ENCODE measurements at places on chromosomes 5 and 9.

DNA sequence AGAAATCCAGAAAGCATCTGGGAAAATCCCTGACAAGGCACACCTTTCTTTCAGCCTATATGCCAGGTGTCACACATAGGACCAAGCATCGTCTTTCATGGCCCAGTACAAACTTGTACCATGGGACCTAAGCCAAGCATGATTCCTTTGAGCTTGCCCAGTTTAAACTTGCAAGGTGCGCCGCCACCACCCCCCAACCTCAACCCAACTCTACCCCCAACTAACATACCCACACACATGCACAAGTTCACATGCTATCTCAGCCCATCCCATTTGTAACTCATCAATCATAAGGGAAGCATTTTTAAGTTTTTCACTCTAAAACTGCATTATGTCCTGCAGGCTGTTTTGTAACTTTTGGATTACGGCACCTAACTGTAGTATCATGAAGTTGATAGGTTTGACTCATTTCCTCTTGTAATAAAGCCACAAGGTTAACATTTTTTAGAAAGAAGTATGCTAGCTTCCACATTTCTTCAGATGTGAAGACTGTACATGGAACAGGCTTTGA, 145.9 kb upstream of the FST start:
- DNase-seq, result no peak

DNA sequence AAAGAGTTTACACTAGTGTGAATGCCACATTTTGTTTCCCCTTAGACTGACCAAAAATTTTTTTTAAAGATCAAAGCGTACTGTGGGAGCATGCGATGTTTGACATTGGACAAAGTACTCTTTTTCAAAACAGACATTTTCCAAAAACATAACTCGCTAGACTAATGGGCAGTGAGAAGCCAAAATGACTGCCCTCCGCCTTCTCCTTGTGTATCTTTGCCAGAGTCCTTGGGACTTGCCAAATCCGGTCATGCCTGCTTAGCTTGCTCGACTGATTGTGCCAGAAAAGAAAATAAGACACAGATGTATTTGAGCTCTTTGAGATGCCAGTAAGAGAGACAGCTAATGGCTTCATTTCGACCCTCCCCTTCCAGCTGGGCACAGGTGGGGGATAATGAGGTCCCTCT, 157.5 kb downstream of the MAPKAP1 start:
- DNase-seq, result no peak

GRCh38 chr5:141881886-141882285, 3.7 kb upstream of the PCDH1 start:
- no peak for DNase-seq

GRCh38 chr5:102583276-102584124, 84.7 kb upstream of the SLCO6A1 start:
- DNase-seq, result no peak

DNA sequence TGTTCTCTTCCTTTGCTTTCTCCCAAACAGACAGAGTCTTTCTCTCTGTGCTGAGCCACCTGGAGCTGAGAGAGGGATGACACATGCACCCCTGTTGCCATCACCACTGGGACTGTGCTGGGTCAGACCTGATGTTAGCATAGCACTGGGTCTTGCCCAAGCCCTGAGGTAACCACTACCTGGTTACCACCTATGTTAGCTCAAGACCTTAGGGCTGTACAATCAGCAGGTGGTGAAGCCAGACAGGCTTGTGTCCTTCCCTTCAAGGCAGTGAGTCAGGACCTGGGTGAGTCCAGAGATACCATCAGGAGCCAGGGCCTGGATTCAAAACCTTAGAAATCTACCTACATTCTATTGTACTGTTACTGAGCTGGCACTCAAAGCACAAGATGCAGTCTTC, 32.1 kb downstream of the FST start:
- DNase-seq, result no peak

- no peak for DNase-seq
These were observed 41.6 kb upstream of the FST start for GRCh38 chr5:53438486-53439472.

DNA sequence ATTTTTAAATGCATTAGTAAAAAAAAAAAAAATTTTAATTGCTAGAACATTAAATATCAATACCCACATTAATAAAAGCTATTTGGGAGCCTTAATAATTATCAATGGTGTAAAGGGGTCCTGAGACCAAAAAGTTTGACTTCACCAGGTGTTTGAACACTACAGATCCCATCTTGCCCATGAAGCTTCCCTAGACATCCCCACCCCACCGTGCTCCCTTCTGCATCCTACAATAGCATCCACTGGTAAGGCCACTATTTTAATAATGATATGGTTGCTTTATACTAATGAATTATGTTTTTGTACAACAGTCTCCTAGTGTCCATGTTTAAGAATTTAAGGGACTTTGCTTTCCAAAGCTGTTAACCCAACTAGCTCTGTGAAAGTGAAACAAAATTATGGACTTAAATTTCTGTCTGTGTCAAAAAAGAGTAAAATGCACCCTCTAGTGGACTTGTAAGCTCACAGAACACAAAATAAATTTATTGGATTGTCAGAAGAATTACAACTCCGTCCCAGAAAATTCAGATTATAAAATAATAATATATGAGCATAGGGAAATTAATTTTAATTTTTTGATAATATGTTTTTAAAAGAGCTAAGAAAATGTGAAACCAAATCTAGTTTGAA, 76.0 kb downstream of the ARL15 start:
- DNase-seq, result no peak

DNA sequence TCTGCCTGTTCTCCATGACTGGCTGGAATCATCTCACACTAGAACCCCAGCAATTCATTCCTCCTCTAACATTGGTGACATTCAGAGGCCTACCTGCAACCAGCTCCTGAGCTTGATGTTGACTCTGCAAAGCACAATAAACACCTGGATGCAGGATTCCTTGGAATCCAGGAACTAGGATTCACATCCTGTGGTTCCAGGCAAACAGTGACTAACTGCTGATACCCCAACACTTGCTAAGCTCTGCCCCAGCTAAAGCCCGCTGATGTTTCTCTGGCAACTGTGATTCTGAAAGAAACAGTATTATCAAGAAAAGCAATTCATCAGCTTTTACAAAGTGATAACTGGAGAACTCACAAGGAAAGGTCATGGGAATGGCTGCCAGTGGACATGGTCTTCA, 29.2 kb downstream of the SUSD1 start:
- DNase-seq, result no peak

- DNase-seq, result no peak
These were observed 63.3 kb downstream of the COL23A1 start for GRCh38 chr5:178526773-178527457.

DNA sequence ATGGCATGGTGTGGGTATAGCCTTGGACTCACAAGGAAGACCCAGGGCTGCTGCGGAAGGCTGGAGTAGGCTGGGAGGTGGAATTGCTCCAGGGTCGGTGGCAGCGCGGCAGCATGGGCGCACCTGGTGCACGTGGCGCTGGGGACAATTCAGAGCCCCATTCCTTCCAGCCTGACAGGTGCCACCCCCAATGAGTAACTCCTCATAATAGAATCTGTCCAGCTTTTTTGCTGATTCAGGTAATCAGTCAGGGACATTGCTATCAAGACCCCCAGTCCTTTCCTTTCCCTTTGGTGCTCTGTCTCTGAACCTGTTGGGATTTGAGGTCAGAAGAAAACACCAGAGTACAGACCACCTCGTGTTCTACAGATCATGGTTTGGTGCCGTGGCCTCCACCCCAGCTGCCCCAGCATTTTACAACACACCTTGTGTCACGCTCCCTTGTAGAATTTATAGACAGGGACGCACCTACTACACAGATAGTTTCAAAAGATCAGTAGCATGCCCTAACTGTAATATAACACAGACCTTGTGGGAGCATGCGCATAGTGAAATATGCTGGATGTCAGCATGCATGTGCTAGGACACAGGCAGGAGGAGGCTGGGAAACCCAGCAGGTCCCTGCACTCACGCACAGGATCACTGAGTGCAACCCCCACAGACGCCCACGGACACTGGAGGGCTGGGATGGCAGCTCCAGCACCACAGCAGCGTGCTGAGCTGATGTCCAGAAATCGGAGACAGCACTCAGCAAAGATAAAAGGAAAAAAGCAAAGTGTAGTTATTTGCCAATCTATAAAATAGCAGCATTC, 47.9 kb upstream of the CTSL start:
- DNase-seq, result no peak

DNA sequence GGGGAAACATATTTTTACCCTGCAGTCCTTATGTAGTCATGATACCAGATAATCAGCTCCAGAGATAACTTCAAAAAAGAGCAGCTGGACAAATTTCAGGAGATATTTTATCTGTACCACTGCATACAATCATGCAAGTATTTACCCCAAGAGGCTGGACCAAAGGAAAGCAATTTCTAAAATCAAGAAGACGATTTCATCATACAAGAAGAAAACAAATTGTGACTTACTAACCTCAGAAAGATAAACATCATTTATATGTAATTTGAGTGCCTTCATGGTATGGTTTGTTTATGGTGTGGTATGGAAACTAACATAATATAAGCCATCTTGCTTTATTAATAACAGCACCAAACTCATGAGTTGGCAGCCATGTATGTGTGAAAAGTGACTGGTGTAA, 603.6 kb downstream of the PSAT1 start:
- no peak for DNase-seq

- DNase-seq, result no peak
These were observed 35.1 kb downstream of the MRPL36 start for GRCh38 chr5:1764606-1764960.

DNA sequence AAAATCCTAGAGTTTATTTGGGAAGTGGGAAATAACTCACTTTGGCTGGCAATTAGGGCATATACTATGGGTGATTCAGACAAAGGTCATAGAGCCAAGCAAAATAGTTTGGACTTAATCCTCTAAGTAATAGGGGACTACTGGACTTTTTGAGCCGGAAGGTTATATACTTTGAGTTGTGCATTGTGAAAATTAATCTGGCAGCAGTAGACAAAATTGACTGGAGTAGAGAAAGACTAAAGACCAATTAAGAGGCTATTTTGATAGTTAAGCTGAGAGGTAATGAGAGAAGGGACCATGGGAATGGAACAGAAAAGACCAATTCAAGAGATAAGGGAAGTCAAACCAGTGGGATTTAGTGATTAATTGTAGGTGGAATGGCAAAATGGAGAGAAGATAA, 28.9 kb downstream of the COX7C start:
- DNase-seq, result no peak

GRCh38 chr9:87707805-87708506, 18.0 kb upstream of the CTSL start:
- DNase-seq, result no peak

- no peak for DNase-seq
These were observed 991.2 kb upstream of the ACO1 start for GRCh38 chr9:31393240-31393639.

DNA sequence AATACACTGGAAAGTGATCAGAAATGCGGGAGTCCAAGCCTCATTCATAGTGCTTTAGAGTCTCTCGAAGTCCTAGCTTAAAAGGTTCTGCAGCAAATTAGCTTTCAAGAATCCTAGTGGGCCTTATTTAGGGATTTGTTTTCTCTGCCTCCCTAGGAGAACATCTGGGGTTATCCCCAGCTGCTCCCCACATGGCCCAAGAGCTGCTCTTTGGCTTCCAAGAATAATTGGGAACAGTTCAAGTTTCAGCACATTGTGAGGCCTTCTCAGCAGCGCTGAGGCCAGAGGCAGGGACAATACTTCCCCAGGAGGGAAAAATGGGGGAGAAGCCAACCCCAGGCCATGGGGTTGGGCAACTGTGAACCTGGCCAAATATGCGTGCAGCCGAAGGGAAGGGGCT, 108.7 kb downstream of the LIFR start:
- no peak for DNase-seq

DNA sequence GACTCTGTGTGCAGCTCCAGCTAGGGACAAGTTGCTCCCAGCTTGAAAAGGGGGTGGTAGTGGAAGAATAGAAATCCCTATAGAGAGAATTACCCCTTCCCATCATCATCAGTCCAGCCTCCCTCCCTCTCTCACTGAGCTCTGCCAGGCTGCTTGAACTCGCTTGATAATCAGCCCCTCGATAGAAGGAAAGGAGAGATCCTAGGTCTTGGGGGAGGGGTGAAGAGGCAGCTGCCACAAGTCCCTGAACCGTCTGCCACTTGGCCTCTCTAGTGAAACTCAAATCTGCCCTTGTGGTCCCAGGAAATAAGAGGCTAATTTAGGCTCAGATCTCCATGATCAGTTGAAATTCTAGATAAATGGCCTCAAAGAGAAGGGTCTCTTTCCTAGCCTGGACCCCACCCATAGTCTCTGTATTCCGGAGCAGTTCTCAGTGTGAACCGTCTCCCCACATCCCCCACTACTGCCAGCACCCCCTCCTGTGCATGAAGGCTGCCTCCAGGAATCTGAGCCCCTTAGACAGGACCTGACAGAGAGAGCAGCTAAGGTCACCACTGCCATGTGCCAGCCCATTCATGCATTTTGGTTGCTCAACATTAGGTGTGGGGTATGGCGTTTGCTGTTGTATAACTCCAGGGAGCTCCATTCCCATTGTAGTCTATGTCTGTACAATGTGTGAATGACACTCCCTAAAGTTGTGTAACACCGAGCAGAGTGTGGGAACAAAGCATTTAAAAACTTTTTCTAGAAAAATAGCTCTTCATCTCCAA, 5.5 kb downstream of the DNAJB5 start:
- no peak for DNase-seq

DNA sequence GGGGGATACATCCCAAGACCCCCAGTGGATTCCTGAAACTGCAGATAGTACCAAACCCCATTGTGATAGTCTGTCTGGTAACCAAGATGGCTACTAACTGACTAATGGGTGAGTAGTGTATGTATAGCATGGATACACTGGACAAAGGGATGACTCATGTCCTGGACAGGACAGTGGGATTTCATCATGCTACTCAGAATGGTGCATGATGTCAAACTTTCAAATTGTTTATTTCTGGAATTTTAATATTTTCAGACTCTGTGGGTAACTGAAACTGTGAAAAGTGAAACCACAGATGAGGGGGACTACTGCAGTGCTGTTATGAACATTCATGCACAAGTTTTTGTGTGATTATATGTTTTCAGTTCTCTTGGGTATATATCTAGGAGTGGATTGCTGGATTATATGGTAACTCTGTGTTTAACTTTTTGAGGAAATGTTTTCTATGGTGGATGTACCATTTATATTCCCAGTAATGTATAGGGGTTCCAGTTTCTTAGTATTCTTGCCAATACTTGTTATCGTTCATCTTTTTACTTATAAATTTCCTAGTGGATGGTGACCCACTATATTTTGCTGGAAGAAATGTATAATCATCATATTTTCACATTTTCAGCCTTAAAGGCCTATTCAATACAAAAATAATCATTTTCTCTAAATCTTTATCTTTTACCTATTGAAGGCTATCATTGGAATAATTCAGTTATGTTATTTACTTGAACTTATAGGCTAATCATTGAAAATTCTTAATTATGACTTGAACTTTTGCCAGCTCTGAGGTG, 140.9 kb downstream of the NR3C1 start:
- no peak for DNase-seq

DNA sequence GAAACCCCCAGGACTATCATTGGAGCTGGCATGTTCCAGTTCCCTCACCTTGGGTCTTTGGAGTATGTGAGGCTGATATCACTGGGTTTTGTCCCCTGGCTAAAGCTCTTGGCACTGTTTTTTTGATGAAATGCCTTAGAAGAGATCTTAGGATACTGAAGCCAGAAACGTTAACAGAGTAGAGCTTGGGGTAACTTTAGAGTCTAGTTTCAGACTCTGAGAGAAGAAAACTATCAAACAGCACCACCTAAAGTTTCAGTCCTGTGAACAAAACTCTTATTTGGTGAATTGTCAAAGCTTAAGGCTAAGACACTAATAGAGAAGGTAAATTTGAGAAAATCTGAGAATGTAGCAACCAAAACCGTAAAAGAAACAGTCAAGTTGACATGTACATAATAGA, 111.7 kb upstream of the PUM3 start:
- no peak for DNase-seq

- DNase-seq, result no peak
These were observed 18.0 kb downstream of the NR5A1 start for GRCh38 chr9:124489222-124489621.

All from nephron progenitor cell (in vitro differentiated cells).